ENCODE measurements at places on chromosomes 12 and 14.

- no peak for DNase-seq
These were observed 48.9 kb upstream of the LRIG3 start for GRCh38 chr12:58969237-58969636.

GRCh38 chr14:79549515-79549914, 661.8 kb downstream of the DIO2 start:
- DNase-seq: peak; percentile 84

- peak; percentile 88 for DNase-seq
These were observed at the start of gene SLC22A17 for GRCh38 chr14:23352506-23353432. SLC22A17 (minus strand) TSS chr14:23352887.

GRCh38 chr14:34018125-34018524, 67.3 kb upstream of the EGLN3 start:
- no peak for DNase-seq

- no peak for DNase-seq
These were observed 46.5 kb downstream of the PAPLN start for GRCh38 chr14:73283608-73284379.

GRCh38 chr12:68759852-68760251, 13.9 kb downstream of the SLC35E3 start:
- DNase-seq: no peak

- DNase-seq: no peak
These were observed 1313.9 kb downstream of the TMEM121 start for GRCh38 chr14:106840258-106840657.

- no peak for DNase-seq
These were observed 81.8 kb downstream of the NOS1 start for GRCh38 chr12:117279606-117280005.

DNA sequence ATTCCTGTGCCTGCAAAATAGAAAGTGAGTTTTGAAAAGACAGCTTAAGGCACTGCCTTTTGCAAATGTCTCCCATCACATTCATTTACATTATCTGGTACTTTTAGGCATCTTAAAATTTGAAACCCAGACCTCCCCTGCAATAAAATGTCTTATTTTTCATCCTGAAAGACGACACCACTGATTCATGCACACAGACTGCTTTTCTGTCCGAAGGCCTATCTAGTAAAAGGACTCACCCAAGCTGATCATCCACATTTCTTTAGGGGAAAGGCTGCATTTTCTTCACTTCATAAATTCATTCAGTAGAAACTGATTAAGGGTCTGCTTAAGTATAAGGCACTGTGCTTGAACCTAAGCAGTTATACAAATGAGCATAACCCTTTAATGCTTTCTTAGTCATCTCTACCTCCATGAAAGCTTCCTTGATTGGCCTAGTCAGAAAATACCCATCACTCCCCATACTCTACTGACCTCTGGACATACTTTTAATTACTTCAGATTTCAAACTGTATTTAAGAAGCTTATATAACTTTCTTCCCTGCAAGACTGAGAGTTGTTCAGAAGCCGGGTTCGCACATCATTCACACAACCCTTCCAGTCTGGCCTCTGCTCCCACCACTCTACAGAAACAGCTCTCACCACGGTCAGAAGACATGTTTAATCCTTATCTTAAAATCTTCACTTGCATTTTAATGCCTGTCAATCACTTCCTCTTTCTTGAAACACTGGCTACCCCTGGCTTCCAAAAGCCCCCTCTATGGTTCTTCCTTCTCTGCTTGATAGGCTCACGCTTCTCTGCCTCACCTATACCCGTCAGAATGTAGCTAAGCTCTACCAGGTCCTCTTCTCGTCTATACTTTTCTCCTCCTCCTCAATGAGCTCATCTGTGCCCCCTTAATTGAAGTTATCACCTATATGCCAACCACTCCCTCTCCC, 288.6 kb downstream of the MED13L start:
- no peak for DNase-seq

- peak; percentile 89 for DNase-seq
These were observed 58.8 kb downstream of the PIK3C2G start for GRCh38 chr12:18320036-18320617.

GRCh38 chr12:50120521-50120920, 8.5 kb downstream of the COX14 start:
- DNase-seq: no peak

- DNase-seq: no peak
These were observed 60.9 kb upstream of the CMKLR1 start for GRCh38 chr12:108400056-108400455.

DNA sequence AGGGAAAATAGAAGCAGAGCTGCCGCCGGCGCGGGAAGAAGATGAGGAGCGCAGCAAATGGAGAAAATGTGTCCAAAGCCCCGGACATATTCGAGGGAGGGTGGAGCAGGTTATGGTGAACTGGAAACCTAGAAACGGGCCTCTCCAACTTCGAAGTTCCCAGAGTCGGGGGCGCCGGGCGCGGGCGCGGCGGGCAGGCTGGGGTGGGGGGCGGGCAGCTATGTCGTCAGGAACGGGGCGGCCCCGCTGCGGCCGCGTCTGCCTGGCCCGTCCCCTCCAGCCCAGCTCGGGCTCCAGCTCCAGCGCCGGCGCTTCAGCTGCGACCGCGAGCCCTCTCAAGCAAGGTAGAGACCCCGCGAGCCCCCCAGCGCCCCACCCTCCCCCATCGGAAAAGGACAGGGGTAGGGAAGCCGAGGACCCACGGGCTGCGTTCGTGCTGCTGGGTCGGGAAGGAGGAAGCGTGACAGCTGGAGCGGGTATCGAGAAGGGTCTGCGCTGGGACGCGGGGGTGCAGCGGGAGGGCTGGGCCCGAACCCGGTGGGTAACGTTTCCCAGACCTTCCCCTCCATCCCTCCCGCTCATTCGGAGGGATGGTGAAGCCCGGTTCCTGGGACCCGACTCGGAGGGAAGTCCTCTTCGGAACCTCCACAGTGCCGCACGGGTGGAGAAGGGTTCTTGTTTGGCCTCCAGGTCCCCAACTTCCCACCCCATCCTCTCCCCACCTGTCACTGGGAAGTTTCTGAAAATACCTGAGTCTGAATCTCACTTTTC, 1.0 kb downstream of the DGKA start:
- DNase-seq: peak; percentile 44

GRCh38 chr12:52838609-52839435, 4.7 kb upstream of the KRT79 start:
- no peak for DNase-seq

GRCh38 chr14:41663473-41663850, 56.8 kb downstream of the LRFN5 start:
- no peak for DNase-seq

GRCh38 chr14:94773655-94774343, 3.9 kb upstream of the GSC start:
- DNase-seq: no peak

GRCh38 chr12:78198896-78199295, 368.2 kb downstream of the NAV3 start:
- DNase-seq: no peak

DNA sequence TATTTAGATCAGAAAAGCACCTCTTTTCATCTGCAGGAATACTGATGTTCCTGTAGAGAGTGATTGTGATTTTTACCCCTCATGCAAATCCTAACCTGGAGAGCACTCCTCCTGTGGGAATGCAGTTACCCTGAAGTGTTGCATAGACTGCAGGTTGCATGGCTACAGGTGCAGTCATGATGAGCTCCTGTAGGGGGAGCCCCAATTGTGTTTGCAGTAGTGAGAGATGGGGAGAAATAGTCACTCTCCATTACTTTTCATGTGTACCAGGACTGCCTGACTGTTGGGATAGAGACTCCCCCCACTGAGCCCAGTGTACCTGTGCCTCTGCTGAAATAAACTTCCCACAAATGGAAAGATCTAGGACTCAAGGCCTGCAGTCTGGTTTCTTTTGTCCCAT, 1086.5 kb downstream of the SLC6A15 start:
- DNase-seq: peak; percentile 50

DNA sequence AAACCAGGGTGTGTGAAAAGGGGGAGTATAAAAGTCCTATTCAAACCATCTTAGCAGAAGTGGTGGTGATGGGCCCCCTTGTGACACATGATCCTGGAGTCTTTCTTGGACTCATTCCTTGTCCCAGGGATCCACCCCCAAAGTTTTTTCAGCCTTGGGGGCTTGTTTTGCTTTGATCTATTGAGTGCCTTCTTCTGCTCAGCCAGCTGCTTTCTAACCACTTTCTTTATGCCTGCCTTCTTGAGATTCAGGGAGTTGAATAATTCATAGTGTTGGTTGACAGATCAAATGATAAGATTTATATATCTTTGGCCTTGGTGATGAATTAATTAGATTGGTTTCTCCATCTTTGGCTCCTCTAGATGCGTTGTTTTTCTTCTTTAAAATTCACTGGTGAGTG, 926.7 kb downstream of the DIO2 start:
- no peak for DNase-seq

DNA sequence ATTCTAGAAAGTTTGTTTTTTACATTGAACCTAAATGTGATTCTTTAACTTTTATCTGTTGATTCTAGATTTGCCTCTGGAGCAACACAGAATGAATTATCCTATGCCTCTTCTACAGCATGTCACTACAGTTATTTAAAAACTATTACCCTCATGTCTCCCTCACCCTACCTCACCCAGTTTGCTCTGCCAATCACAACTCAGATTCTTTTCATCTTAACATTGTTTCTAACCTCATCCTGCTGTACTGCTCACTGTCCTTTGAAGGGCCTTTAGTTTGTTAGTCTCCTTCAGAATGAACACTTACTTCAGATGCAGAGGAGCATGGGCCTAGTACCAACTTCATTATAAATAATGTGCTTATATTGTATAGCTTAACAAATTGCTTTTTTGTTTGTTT, 21.5 kb downstream of the YLPM1 start:
- no peak for DNase-seq

DNA sequence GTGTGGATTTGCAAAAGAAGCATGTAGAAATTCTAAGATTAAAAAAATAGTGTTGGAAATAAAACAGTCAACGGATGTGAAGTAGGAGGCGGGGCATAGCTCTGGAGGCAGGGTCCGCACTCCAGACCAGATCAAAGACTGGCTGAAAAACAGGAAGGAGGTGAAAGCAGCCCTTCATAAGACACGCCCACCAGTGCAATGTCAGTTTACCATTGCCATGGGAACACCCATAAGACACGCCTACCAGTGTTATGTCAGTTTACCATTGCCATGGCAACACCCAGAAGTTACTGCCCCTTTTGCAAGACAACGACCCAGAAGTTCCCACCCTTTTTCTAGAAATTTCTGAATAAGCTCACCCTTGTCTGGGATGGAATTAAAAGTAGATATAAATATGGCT, 87.1 kb downstream of the FZD10 start:
- no peak for DNase-seq

DNA sequence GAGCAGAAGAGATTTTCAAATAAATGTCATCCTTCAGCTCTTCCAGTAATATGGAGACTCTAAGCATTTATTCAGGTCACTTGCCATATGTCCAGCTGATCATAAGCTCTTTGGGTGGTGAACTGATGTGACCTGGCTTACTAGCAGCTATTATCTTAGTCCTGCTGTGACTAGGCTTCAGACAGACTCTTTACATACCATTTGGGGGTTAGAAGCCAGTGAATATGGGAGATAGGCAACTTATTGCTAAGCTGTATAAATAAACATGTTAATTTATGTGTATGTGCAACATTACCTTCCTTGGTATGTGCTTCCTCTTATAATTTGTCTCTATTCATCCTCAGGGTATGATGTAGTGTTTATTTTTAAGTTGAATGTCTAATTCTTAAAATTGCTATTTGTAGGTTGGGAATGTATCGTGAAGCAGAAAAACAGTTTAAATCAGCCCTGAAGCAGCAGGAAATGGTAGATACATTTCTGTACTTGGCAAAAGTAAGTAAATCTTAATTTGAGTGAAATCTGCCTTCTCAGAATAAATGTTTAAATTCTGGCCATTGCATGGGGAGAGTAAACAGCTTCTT, 32.4 kb downstream of the TTC8 start:
- peak; percentile 69 for DNase-seq

GRCh38 chr14:51428981-51429380, 188.9 kb downstream of the TMX1 start:
- DNase-seq: no peak

GRCh38 chr12:32820376-32820931, 64.8 kb upstream of the YARS2 start:
- no peak for DNase-seq

DNA sequence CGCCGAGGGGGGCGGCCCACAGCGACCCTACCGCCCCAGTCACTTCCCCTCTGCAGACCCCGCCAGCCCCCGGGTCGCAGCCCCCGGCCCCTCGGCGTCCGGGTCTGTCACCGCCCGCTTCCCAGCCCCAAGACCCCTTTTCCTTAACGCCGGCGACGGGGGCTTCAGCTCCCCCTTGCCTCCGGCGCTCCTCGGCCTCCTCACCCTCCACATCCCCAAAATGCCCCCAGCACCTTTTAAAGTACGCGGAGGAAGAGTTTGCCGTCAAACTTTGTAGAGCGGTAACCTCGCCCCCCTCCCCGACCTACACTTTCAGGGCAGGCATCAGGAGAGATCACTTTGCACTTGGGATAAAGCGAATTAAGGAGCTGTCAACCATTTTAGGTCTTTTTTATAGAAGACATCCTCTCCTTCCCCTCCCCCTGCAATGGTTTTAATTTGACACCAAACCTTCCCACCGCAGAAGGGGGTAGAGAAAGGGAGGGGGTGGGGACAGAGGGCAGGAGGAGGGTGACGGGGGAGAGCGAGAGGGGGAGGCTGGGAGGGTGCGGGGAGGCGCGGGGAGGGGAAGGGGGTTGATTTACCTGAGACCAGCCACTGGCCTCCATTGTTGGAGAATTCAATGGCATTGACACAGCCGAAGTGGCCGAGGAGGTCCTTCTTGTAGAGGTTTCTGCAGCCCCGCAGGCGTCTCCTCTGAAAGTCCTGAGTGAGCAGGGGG, 578 bp downstream of the DCAF5 start:
- DNase-seq: peak; percentile 42

DNA sequence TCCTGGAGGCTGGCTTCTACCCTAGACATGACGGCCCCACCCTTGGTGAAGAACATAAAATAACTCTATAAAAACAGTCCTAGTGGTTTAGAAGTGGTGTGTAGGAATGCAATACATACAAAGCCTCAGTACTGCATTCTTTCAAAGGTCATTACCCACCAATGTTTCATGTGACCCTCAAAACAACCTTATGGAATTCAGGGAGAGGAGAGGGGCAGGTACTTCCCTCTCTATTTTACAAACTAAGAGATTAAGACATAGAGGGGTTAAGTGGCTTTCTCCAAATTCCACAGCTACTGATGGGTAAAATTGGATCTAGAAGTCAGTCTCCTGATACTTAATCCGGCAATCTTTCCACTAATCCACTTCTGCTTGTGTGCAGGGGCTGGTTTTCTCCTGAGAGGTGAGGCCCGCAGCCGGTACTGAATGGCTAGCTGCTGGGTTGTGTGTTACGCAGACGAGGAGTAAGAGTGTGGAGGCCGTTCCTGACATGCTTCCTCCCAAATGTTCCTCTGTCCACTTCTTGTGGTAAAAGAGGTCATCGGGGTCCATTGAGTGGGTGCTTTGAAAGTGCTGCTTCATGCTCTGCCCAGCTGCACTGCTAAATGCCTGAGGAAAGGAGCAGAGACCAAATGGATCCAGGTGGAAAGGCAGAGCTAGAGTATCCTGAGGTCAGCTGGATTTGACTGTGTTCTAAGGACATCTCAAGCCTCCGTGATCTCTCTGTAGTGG, 16.2 kb downstream of the SLC7A8 start:
- DNase-seq: no peak

GRCh38 chr12:89765959-89766824, 57.6 kb upstream of the ATP2B1 start:
- no peak for DNase-seq

GRCh38 chr12:45468751-45469615, 253.1 kb downstream of the ANO6 start:
- DNase-seq: no peak

GRCh38 chr14:101480747-101481530, 80.4 kb upstream of the DIO3 start:
- DNase-seq: no peak
